Hair follicle dermal papilla cell (primary cell): ENCODE measurements at places on chromosomes 7 and 10. TPM values are rescaled to one million over a fixed set of nuclear protein-coding genes. Genes with fewer than 3 reads are reported as not detected.

Gene BAIAP2L1
- total RNA-seq = 5.8 and 6.7 TPM in 2 replicates

Gene MLXIPL
- total RNA-seq = not detected in 2 replicates

Gene ZNF727
- total RNA-seq = 0.24 and 0.32 TPM in 2 replicates

Gene DNAH11
- 0.32 TPM in 1 of 2 replicates, not detected in the other for total RNA-seq

Gene OR9A2
- not detected in 2 replicates for total RNA-seq

Gene AS3MT
- 9.9 and 14.6 TPM in 2 replicates for total RNA-seq

Gene AGAP6
- 3.8 and 5.0 TPM in 2 replicates for total RNA-seq

Gene SLC18A3
- not detected in 2 replicates for total RNA-seq

Gene SVOPL
- total RNA-seq = not detected in 2 replicates

Gene FAM171A1
- 18.2 and 22.1 TPM in 2 replicates for total RNA-seq

Gene MRM2
- total RNA-seq = 16.2 and 17.8 TPM in 2 replicates

Gene ATRNL1
- 0.65 TPM in 1 of 2 replicates, not detected in the other for total RNA-seq

Gene SLC16A12
- total RNA-seq = not detected in 2 replicates

Gene C10orf67
- total RNA-seq = 0.12 and 0.16 TPM in 2 replicates

Gene ZNF804B
- not detected in 2 replicates for total RNA-seq

Gene MKX
- 23.7 and 40.8 TPM in 2 replicates for total RNA-seq

Gene LIPN
- total RNA-seq = not detected in 2 replicates

Gene ECHS1
- 40.7 and 47.6 TPM in 2 replicates for total RNA-seq

Gene RGR
- total RNA-seq = not detected in 2 replicates

Gene GFRA1
- total RNA-seq = 26.1 and 31.3 TPM in 2 replicates

Gene SAMD9
- total RNA-seq = 22.2 and 27.3 TPM in 2 replicates

Gene PLEKHS1
- total RNA-seq = 0.16 and 0.24 TPM in 2 replicates
